ENCODE measurements at places on chromosomes 2 and 18.

DNA sequence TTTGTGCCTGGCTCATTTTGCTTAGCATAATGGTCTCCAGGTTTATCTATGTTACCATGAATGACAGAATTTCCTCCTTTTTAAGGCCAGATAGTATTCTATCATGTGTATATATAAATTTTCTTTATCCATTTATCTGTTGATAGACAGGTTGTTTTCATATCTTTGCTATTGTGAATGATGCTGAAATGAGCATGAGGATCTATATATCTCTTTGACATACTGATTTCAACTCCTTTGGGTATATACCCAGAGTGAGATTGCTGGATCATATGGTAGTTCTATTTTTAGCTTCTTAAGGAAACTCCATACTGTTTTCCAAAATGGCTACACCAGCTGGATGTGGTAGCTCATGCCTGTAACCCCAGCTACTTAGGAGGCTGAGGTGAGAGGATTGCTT, 86.4 kb upstream of the LTBP1 start:
- DNase-seq: no peak

GRCh38 chr18:37397814-37398213, 167.8 kb downstream of the CELF4 start:
- DNase-seq: no peak

- no peak for DNase-seq
Measured at GRCh38 chr2:178188466-178188865, 5.8 kb upstream of the OSBPL6 start.

- no peak for DNase-seq
Measured at GRCh38 chr2:234333168-234334130, 163.4 kb downstream of the ARL4C start.

DNA sequence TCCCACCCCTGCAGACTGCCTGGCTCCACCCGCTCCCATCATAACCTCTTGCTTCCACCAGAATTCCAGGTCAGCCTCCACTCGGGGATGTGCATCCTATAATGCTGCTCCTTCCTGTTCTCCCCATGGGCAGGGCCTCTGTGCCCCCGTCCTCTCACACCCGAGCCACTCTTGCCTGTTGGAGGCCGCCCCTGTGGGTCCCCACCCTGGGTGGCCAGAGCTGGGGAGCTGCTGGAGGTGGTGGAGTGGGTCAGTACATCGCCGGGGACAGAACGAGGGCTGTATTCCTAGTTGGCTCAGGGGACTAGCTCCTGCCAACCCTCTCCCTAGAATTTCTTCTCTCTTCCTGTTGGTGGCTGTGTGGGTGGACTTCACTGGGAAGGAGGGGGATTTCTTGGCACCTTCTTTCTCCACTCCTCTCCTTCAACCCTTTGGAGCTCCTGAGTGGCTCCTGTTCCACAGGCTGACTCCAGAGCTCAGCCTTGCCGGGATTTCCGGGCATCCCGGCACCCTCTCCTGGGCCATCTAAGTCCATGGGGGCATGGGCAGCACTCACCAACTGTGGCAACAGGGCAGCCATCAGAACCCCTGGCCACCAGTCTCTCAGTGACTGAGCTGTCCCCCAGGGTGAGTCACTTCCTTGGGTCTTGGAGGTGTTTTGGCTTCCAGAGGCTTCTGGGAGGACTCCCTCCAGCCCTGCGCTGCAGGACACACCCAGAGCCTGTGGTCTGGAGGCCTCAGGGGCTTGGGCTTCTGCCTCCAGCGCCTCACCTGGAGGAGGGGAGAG, 88.2 kb upstream of the MCFD2 start:
- DNase-seq: no peak

DNA sequence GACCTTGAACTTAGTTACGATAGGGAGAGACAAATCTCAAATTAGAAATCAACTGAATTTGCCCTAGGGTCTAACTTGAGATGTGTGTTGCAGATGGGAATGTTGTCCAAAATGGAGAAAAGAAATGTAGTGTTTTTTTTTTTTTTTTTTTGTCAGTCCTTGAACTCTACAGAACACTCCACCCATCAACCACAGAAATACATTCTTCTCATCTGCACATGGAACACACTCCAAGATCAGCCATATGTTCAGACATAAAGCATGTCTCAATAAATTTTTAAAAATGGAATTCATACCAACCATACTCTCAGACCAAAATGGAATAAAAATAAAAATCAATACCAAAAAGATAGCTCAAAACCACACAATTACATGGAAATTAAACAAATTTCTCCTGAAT, 526.5 kb downstream of the FBXO15 start:
- no peak for DNase-seq

- DNase-seq: no peak
Measured at GRCh38 chr18:28032177-28032576, 144.8 kb downstream of the CDH2 start.

DNA sequence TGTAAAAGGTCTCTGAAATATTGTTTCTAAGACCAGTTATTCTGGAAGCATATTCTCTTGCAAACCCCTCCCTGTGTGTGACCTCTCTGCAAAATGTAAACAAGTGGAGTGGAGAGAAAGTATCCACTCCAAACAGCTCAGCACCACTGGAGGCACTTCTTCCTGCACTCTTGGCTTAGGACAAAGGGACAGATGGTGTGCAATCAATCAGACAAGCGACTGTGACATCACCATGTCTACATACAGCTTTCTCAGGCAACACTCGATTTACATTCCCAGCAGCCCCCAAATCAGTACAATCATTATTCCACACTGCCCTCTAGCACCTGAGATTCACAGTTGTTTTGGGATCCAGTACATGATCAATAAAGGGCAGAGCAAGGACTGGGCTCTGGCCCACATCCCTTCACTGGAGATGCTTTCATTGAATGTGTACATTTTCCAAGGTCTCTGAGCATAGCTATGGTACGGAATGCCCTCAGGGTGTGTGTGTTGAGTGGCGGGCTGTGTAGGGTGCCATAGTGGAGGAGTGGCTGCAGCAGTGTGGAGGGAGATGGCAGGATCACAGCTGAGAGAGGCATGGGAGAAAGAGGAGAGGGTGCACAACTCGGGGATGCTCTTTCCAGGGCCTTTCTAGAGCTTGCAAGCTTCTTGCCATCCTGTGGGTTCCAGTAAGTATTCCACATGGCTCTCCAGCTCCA, 311.8 kb upstream of the ST6GAL2 start:
- no peak for DNase-seq

DNA sequence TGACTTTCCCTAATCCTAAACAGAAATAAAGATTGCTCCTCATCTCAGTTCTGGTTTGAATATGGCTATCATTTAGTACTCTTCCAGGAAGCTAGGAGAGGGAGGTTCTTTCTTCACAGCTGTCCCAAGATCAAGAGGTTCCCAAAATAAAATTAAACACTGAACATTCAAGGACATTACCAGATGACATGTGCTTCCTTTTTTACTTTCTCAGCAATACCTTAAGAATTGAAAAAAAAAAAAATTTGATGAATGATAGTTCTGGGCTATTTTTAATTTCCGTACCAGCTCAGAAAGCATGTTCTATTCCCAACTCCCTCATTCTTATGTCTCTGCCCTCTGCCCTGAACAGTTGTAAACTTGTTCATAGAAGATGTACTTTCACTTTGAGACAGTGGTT, 61.7 kb upstream of the MYL1 start:
- DNase-seq: no peak

- DNase-seq: no peak
Measured at GRCh38 chr2:196719110-196719872, 79.8 kb downstream of the CCDC150 start.

- no peak for DNase-seq
Measured at GRCh38 chr18:70165936-70166335, 39.6 kb downstream of the RTTN start.

- DNase-seq: no peak
Measured at GRCh38 chr2:70044290-70045040, 42.8 kb upstream of the PCBP1 start.

- DNase-seq: no peak
Measured at GRCh38 chr18:62438018-62438329, 84.9 kb upstream of the ZCCHC2 start.

DNA sequence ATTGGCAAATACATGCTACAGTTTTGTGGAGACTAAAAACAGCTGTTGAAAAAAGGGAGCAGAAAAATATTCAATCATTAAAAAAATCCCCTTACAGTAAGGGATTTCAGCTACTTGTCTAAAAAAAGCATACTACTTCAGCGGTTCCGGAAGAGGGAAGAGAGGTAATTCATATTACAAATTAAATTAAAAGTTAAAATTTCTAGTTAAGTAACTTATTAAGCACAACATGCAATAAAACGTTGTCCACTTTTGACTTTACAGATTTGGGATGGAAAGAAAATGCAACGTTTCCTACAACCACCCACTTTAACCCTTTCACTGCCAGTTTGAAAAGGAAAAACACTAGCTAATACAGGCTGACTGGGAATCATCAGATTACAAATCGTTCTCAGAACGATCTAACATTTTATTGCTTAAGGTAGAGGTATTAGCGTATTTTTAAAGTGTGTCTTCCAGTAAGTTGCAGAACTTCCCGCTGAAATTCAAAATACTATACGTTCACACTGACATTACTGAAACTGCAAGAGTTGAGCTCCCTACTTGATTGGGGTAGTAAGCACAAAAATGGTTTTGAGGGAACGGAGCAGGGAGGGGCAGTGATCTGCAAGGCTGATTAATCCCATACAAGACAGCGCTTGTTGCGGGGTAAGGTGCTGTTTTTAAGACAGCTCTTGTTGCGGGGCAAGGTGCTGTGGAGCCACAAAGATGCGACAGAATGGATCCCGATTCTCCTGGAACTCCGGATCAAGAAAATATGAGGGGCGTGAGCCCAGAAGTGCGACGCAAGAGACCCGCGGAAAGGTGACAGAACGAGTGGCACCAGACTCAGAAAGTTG, 743 bp downstream of the HADHA start:
- DNase-seq: no peak

Data from activated CD8-positive, alpha-beta memory T cell treated with anti-CD3 and anti-CD28 coated beads for 4 hours (primary cell).